T1000 (cell line): ENCODE measurements at places on chromosomes 6 and 20.

GRCh38 chr6:121351916-121352315 lies 17.6 kb upstream of the TBC1D32 start:
- DNase-seq: no peak

- peak; percentile 8 for DNase-seq
Measured at GRCh38 chr6:108117427-108118358, 43.2 kb upstream of the OSTM1 start.

GRCh38 chr6:4404415-4404814 lies 269.0 kb upstream of the ECI2 start:
- no peak for DNase-seq

DNA sequence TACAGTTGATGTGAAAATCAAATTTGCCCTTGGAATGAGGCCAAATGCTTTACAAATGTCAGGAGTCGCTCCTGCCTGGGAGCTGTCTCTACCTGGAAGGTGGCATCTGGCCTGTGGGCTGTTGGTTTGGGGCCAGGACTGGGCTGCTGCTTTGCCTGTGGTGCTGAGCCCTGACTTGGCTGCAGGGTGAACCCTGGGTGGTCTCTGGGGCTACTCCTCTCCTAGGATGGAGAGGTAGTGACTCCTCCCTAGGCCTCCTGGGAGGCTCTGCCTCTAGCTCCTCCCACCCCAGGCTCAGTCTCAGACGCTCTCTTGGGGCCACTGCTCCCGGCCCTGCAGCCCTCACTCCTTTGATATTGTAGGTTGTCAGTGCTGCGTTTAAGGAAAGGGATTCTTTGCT lies 47.5 kb downstream of the EFCAB8 start:
- DNase-seq: no peak

GRCh38 chr20:47125758-47126591 lies 230.5 kb downstream of the ZMYND8 start:
- DNase-seq: no peak

GRCh38 chr6:166465003-166465399 lies 82.3 kb upstream of the MPC1 start:
- DNase-seq: no peak
